ENCODE measurements at places on chromosomes 12 and 14. TPM values are rescaled to one million over a fixed set of nuclear protein-coding genes. Genes with fewer than 3 reads are reported as not detected.

PLEKHG7 gene
- not detected for total RNA-seq

FRMD6 gene
- 40.7 TPM for total RNA-seq

VRTN gene
- total RNA-seq = not detected

MYH6 gene
- not detected for total RNA-seq

SERPINA12 gene
- total RNA-seq = not detected

GRCh38 chr12:52606581-52607218, 5.4 kb upstream of the KRT72 start:
- no peaks in the 10 kb centered on the region for H3K4me1 ChIP-seq
- no peak overlapping the region for H3K27ac ChIP-seq
- H3K4me3 ChIP-seq = no peak overlapping the region

- H3K4me3 ChIP-seq = no peak overlapping the region
- DNase-seq = no peak
- H3K27ac ChIP-seq = no peak overlapping the region
- no peaks in the 10 kb centered on the region for H3K36me3 ChIP-seq
These were observed 305.9 kb upstream of the AMIGO2 start for GRCh38 chr12:47385653-47386052.

GRCh38 chr12:102756530-102756929, 160.5 kb downstream of the PAH start:
- H3K36me3 ChIP-seq = no peaks in the 10 kb centered on the region
- no peaks in the 10 kb centered on the region for H3K4me1 ChIP-seq
- H3K27me3 ChIP-seq = no peaks in the 10 kb centered on the region
- DNase-seq = no peak

- no peak overlapping the region for H3K27ac ChIP-seq
- DNase-seq = no peak
- H3K4me3 ChIP-seq = no peak overlapping the region
- no peaks in the 10 kb centered on the region for H3K27me3 ChIP-seq
These were observed 70.8 kb downstream of the BTG1 start for GRCh38 chr12:92074889-92075288.

GRCh38 chr12:131825146-131825892, 2.9 kb upstream of the MMP17 start:
- H3K4me3 ChIP-seq = no peak overlapping the region
- H3K27ac ChIP-seq = no peak overlapping the region
- H3K27me3 ChIP-seq = no peaks in the 10 kb centered on the region
- DNase-seq = no peak
- peaks cover 2% of the 10 kb centered on the region for H3K4me1 ChIP-seq
- no peaks in the 10 kb centered on the region for H3K36me3 ChIP-seq

GRCh38 chr12:109671502-109671901, 42.1 kb upstream of the FAM222A start:
- no peak for DNase-seq
- no peak overlapping the region for H3K27ac ChIP-seq
- H3K4me3 ChIP-seq = no peak overlapping the region
- H3K36me3 ChIP-seq = no peaks in the 10 kb centered on the region
- H3K4me1 ChIP-seq = no peaks in the 10 kb centered on the region

- no peaks in the 10 kb centered on the region for H3K4me1 ChIP-seq
- no peak overlapping the region for H3K27ac ChIP-seq
- H3K27me3 ChIP-seq = no peaks in the 10 kb centered on the region
- DNase-seq = no peak
These were observed 215.1 kb downstream of the LRRK2 start for GRCh38 chr12:40439771-40440492.

DNA sequence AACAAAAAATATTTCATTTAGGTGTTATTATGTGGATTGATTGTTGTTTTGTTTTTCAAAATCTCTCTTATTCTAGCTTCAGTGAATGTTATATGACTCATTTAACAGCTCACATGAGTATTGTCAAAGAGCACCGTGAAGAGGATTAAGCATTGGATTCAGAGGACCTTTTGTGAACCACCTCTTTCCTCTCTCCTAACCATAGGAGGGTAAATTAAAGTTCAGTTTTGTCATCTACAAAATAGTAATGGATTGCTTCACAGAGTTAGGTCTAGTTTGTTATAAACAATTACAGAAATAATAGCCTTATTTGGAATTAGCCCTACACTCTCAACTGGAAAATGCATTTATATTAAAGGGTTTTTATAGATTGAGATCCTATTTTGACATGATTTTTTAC, 962 bp upstream of the KERA start:
- no peaks in the 10 kb centered on the region for H3K4me1 ChIP-seq
- no peak overlapping the region for H3K27ac ChIP-seq
- H3K36me3 ChIP-seq = no peaks in the 10 kb centered on the region
- H3K4me3 ChIP-seq = no peak overlapping the region
- no peak for DNase-seq

Measured in Panc1 (cell line).